Activated T-cell treated with anti-CD3 and anti-CD28 coated beads, Interleukin-2, amount 50 U/mL, for 72 hours (primary cell): ENCODE measurements at places on chromosomes 2 and 18. TPM values are rescaled to one million over a fixed set of nuclear protein-coding genes. Genes with fewer than 3 reads are reported as not detected.

The CD302 gene
- 0.72 TPM for total RNA-seq

DNA sequence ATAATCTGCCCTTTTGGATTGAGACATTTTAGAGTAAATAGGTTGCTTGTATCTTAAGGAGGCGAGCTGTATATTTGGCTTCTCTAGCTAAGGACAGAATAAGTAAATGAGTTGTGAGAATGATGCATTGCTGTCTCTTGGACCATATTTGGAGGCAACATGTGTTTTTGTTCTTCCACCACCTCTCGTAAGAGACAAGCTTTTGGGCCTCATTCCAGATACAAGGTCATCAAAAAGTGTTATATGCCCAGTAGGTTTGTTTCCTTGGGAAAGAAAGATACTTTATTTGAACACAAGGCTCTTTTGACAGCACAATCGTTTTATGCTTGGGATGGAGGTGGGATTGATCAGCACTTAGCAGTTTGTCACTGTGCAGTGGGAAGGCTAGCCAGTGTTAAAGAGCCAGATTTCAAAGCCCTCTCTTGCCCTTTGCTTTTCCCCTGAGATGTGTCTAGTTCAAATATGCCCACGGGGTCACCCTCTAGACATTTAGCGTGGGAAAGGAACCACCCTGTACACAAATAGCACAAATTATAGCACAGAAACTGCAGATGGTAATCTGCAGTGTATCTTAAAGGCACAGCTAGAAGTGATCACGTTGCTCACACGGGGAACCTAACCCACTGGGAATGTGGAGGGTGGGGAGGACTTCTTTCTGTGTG lies 131.3 kb downstream of the MAP4K4 start:
- peaks cover 65% of the 10 kb centered on the region for H3K4me1 ChIP-seq
- no peak for DNase-seq
- H3K27me3 ChIP-seq = no peaks in the 10 kb centered on the region
- peaks cover 15% of the 10 kb centered on the region for H3K36me3 ChIP-seq

GRCh38 chr2:228039752-228040534 lies 141.5 kb downstream of the SPHKAP start:
- H3K27me3 ChIP-seq = no peaks in the 10 kb centered on the region
- H3K4me1 ChIP-seq = no peaks in the 10 kb centered on the region
- no peak for DNase-seq
- no peaks in the 10 kb centered on the region for H3K36me3 ChIP-seq
- H3K27ac ChIP-seq = no peak overlapping the region
- no peak overlapping the region for H3K4me3 ChIP-seq

- peaks cover 36% of the 10 kb centered on the region for H3K4me1 ChIP-seq
- no peak overlapping the region for H3K4me3 ChIP-seq
- peaks cover 25% of the 10 kb centered on the region for H3K36me3 ChIP-seq
- no peaks in the 10 kb centered on the region for H3K27me3 ChIP-seq
- H3K27ac ChIP-seq = no peak overlapping the region
Measured at GRCh38 chr2:30500699-30501098, 53.7 kb downstream of the LCLAT1 start.

DNA sequence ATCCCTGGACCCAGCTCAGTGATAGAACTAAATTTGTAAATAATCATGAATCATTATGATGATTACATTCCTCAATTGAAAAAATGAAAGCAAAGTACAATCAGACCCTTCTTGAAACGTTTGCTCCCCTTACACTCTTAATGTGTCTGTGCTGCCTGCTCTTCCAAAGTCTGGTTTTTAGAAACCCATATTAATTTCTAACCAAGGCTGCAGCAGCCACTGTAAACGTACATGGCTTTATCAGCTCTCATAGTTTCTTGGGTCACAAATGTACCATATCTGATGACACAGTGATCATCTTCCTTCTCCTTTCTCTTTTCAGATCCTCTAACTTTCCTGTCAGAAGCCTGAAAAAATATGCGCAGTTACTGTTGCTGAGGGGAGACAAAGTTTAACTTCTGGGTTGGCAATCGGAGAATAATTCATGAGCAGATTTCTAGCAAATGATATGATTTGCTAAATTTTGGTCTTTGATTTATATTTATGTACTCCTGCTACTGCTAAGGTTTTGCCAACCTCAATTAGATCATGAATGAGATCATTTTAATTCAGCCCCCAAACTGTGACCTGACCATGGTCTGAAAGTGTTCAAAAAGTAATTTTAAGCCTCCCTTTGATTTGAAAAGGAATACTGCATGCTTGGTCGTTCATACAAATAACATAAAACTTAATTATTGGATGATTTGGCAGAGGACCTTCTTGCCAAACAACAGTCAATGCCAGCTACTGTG lies 12.3 kb downstream of the ZEB2 start:
- DNase-seq = no peak
- H3K27ac ChIP-seq = peak overlapping the region; percentile 6
- peaks cover 33% of the 10 kb centered on the region for H3K4me1 ChIP-seq
- H3K36me3 ChIP-seq = peaks cover 5% of the 10 kb centered on the region

DNA sequence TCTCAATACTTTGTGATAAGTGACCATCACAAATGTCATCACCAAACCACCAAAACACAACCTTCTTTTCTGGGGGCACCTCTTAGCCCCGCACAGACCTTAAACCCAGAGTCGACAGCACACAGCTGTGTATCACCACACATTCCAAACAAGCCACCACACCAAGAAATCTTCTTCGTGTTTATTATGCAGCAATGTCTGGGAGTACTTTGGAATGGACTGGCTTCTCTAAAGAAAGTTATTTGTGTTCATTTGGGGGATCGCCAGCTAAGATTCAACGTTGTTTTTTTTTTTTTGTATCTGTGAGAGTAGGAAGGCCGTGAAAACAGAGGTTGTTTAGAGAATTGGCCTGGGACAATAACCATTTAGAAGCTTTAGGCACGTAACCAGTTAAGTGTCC lies 1.1 kb upstream of the MTA3 start:
- H3K36me3 ChIP-seq = peaks cover 4% of the 10 kb centered on the region
- H3K4me3 ChIP-seq = peak overlapping the region; percentile 79
- H3K4me1 ChIP-seq = peaks cover 29% of the 10 kb centered on the region
- H3K27ac ChIP-seq = peak overlapping the region; percentile 93
- no peak for DNase-seq

DNA sequence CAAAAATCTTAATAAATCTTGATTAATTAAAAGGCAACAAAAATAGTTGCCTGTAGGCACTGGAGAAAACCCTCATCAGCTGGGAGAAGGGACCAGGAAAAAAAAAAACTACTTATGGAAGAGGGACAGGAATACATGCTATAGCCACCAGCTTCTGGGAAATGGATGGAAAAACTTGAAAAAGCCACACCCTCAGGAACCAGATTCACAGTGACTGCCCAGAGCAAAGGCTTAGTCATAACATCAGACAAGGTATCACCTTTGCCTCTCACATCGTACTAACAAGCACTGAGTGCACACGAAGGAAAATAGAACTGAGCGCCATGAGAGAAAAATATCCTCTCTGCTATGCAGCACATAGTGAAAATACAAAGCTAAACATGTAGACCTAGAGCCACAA lies 116.9 kb upstream of the GYPC start:
- peaks cover 7% of the 10 kb centered on the region for H3K36me3 ChIP-seq
- H3K4me3 ChIP-seq = no peak overlapping the region
- H3K4me1 ChIP-seq = peaks cover 6% of the 10 kb centered on the region
- H3K27me3 ChIP-seq = peaks cover 5% of the 10 kb centered on the region
- no peak for DNase-seq

The VWA3B gene
- total RNA-seq = 0.19 TPM

The BOLL gene
- not detected for total RNA-seq
